ENCODE measurements at places on chromosomes 16 and 17.

DNA sequence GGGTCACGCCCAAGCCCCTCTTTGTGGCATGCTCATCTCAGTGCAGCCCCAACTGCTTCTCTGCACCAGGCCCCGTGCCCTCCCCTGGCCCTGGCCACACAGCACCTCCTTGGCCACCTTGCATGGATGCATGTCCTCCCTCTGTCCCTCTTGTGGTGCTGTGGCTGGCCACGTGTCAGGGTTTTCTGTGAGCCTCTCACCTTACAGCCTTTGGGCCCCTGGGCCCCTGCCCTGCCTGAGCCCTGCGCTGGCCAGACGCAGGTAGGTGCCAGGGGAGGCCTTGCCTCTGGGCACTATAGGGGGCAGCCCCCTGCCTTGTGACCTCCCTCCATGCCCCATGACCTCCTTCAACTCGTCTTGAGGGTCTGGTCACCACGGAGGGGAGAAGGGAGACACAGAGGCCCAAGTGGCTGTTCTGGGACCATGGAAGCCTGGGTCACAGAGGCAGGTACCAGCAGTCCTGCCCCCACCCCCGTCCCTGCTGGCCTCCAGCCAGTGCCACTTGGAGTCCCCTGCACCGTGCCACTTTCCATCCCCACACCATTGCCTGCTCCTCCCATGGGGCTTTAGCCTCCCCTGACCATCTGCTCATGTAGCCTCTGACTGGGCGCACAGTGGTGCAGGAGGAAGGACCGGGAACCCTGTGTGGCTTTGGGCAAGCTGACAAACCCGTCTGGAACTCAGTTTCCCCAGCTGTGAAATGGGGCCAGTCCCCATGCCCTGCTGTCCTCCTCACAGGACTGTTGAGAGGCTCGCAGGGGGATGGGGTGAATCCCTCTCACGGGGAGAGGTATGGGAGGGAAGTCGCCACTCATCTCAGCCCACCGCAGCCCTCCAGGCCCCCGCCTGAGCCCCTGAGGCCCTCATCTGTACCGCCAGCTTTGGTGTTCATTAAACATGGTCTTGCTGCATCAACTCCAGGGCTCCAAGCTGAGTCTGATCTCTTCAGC is 11.5 kb upstream of the ATP6V0C start:
- DNase-seq, result no peak

DNA sequence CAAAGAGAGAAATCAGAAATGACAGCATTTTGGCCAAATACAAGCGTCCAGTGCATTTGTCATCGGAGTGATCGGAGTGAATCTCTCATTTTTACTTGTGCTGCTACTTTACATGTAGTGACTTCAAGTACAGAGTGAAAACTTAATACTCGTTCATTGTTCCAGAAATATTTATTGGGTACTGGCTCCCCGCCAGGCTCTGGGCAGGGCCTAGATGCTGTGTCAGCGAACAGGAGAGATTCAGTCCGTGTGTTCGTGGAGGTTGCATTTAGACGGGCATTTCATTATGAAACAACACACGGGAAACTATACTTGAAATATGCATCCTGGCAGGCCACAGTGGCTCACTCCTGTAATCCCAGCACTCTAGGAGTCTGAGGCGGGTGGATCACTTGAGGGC is 727.2 kb upstream of the RBFOX1 start:
- DNase-seq, result no peak

GRCh38 chr17:8186787-8187516 is 3.0 kb downstream of the BORCS6 start:
- peak; percentile 81 for DNase-seq

DNA sequence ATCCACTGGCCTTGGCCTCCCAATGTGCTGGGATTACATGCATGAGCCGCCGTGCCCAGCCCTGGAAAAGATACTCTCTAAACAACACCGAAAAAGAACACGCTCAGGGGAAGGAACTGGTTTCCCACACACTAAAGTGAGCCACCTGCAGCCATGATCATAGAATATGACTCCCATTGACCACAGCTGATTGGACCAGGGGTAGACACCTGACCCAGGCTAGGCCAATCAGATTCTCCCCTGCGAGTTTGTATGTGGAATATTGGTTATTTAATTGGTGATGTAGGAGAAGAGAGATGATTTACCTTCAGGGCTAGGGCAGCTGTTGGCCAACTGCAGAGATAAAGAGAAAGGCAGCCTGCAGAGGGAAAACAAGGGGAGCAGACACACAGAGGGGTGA is 9.0 kb upstream of the GGA2 start:
- no peak for DNase-seq

- DNase-seq, result no peak
Observed at GRCh38 chr16:9128346-9129342, 37.2 kb downstream of the HAPSTR1 start.

GRCh38 chr17:51947160-51947735 is 211.3 kb downstream of the CA10 start:
- no peak for DNase-seq

DNA sequence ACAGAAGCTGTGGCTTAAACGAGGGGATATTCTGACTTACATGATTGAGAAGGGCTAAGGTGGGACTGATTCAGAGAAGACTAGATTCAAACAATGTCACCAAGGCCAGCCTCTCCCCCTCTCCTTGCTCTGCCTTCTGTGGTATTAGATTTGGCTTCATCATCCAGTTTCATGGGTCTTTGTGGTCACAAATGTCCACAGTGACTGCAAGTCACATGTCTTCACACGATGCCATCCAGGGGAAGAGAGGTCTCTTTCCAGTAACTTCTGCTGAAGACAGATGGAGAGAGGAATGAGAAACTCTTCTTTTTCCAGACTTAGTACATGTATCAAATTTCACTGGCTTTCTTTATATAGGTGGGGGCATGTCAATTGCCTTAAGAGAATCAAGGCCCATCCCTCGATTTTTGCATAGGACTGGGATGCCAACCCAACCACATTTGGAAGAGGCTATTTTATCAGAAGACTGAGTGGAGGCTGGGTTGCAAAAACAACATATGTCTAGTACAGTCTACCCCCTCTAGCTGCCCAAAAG is 57.3 kb upstream of the HNF1B start:
- DNase-seq, result no peak

GRCh38 chr17:73248532-73248931 is 13.1 kb downstream of the CPSF4L start:
- DNase-seq, result no peak

DNA sequence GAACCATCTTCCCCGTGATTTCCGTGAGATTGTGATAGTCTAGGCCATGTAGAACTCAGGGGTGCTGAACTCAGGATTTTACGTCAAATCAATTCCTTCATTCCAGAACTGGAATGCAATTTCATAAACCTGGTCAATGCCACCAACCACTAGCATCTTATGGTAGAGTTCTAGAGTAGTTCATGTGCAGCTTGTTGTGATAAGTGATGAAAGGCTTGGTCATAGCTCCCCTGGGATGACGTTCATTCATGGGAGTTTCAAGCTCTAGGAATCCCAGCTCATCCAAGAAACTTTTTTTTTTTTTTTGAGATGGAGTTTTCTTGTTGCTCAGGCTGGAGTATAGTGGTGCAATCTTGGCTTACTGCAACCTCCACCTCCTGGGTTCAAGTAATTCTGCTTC is 3.7 kb upstream of the DPEP2 start:
- peak; percentile 1 for DNase-seq

DNA sequence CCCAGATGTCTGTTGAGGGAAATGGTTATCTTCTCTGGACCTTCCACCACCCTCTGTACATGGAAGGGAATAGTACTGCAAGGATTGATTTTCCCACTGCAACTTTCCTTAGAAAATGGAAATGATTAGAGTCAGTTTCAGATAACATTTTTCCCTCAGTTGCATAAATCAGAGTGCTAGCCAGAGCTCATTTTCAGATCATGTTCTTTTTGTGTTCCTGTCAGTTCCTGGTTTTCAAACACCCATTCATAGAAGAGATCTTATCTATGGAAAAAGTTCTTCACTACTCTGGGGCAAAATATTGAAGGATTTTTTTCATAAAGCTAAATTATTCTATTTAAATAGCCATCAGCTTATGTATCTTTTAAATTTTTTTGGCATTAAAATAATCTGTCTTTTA is 11.7 kb upstream of the COX10 start:
- no peak for DNase-seq

GRCh38 chr17:35185849-35186248 is 8.3 kb downstream of the SLC35G3 start:
- DNase-seq, result peak; percentile 62

DNA sequence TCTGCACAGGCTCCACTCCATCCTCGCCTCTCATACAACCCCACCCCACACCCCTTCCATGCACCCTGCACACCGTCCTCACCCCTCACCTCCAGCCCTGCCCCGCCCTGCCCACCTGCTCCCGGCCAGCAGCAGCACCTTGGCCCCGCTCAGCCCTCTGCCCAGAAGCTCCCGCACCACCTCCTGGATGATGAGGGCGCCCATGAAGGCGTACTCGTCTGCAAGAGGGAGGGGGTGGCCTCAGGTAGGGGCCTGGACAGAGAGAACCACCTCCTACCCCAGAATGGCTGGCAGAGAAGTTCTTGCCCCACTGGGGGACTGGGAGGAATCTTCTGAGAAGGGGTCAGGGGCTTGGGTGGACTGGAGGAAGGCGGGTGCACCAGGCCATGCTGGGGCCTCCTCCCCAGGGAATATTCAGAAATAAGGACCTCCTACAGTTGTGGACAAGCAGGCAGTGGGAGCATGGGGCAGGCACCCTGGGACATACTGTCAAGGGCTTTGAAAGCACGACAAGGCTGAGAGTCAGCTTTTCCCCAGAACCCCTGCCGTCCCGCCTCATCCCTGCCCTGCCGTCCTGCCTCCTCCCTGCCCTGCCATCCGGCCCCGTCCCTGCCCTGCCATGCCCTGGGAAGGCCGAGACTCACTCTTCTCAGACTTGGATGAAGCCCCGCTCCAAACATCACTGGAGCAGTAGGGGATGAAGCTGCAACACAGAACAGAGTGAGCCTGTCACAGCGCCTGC is 3.1 kb downstream of the NOTUM start:
- no peak for DNase-seq

GRCh38 chr17:8186446-8186786 is 3.6 kb downstream of the BORCS6 start:
- no peak for DNase-seq

All from GM13977 (cell line).